K562 (cell line): ENCODE measurements at places on chromosomes 2 and 18. TPM values are rescaled to one million over a fixed set of nuclear protein-coding genes. Genes with fewer than 3 reads are reported as not detected.

The LIMS4 gene
- total RNA-seq = 0.55 and 0.74 TPM in 2 replicates

DNA sequence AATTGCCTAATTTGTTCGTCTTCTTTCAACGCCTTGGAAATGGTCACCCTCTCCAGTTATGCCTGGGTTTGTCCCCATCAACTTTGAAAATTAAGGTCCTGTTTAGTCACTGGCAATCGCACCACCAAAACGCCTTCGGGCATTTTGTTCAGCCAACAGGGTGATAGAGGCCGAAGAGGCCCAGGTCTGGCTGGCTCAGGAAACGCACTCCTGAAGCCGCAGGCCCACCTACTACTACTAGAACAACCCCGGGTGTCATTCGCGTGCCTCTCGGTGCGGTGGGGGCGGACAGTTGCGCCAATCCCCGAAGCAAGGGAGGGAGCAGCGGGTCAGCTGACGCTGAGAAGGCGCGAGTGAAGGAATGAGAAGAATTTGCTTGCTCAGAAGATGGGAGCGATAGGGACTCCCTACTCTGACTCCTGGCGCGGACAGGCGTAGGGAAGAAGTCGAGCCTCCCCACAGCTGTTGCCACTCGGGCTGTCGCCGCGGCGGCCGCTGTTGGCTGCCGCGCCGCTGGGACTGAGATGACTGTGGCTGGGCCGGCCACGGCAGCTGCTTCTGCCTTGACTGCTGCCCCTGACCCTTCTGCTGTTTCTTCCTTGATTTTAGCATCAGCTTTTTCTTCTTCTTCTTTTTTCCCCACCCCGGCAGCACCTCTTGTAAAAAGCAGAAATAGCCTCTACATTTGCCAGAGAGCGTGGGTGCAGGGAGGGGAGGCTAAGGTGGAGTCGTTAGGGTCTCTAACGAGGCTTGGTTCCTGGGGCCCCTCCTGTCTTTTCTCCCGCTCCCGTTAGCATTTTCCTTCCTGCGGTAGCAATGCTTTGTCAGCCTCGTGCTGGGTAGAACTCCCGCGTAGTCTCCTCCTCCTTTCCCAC, 387.6 kb downstream of the FIGN start:
- no peak for DNase-seq

- DNase-seq = no peak
These were observed 171.9 kb downstream of the GALNT1 start for GRCh38 chr18:35753306-35753910.

DNA sequence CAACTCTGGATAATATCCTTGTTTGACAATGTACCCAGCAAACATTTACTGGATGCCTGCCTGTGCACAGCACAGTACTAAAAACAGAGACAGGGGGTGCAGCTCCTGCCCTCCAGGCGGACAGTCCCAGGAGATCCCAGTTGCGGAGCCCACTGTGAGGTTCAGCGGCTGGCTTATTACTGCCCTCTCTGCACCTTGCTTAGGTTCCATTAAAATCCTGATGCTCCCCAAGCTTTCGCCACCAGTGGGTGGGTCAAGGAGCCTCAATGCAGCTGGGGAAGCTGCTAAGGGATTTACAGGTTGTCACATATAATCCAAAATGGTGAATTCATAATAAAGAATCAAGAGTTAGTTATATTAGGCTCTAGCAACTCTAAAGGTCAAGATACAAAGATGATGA, 38.3 kb downstream of the CRACDL start:
- no peak for DNase-seq

- DNase-seq = no peak
These were observed 89.0 kb upstream of the PNPT1 start for GRCh38 chr2:55782528-55783173.

GRCh38 chr2:68428126-68428525, 39.0 kb downstream of the FBXO48 start:
- no peak for DNase-seq

DNA sequence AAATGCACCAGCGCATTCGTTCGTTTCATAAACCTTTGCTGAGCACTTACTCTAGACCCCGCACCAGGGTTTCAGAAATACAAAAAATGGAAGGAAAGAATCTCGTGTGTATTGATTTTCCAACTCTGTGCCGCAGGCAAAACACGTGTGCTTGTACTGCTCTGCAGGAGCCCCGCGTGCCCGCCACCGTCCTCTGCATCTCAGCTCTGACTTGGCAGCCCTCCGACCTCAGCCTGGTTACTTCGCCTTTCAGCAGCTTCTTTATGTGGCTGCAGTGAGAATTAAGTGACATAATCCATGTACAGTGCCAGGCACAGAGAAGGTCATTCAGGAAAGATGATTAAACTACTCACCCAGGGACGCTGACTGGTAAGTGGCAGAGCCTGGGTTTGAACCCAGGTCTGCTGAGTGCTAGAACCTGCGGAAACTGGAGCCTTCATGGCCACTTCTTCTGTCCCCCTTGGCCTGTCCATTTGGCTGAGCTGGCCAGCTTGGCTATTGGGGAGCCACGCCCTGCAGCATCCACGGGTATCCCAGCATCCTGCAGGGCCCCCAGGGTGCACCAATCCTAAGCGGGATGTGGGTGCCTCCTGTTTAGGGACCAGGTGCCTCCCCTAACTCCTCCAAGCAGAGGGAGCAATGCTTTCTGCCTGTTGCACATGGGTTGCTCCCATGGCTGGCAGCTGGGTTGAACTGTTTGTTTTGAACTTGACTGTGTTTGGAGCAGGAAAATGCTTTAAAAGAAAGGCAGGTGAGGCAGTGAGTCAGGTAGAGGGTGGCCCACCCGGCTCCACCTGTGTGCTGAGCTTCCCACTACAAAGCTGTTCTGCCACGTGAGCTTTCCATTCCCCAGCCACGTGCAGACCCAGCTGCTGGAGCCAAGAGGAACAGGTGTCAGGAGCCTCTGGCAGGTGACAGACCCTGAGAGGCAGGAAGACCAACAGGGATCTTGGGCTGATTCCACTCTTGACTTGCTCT, 34.3 kb downstream of the INHBB start:
- DNase-seq = no peak

- no peak for DNase-seq
These were observed 132.8 kb upstream of the TMEFF2 start for GRCh38 chr2:192327576-192327975.

DNA sequence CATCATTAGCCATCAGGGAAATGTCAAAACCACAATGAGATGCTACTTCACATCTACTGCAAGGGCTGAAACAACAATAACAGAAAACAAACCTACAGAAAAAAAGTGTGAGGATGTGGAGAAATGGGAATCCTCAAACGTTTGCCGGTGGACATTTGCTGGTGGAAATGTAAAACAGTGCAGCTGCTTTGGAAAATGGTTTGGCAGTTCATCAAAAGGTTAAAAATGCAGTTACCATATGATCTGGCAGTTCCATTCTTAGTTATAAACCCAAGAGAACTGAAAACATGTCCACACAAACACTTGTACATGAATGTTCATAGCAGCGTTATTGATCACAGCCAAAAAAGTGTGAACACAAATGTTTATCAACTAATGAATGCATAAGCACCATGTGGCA, 44.2 kb downstream of the PROC start:
- no peak for DNase-seq

The POMC gene
- not detected in 2 replicates for total RNA-seq

DNA sequence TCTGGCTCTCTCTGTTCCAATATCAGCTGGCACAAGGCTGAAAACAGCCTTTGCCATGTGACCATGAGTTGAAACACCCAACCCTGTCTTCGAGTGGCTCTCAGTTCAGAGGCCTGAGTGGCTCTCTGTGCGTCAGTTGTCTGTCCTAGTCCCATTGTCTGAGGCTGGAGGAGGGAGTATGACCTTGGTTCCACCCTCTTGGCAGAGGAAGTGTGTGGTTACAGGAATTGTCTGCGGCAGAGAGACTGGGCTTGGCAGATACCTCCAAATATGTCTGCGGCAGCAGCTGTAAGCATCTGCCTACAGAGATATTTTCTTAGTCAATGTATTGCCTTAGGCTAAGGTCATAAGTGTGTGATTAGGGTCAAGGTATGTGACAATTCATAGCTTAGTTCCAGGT, 32.6 kb downstream of the CNGA3 start:
- DNase-seq = no peak

GRCh38 chr18:457140-457519, 43.4 kb downstream of the COLEC12 start:
- DNase-seq = no peak

The STAT4 gene
- total RNA-seq = 0.34 TPM in 1 of 2 replicates, not detected in the other

The KIAA2012 gene
- total RNA-seq = not detected in 2 replicates

The ABCB11 gene
- 0.18 and 0.25 TPM in 2 replicates for total RNA-seq

- peak; percentile 24 for DNase-seq
These were observed 114.8 kb downstream of the PLB1 start for GRCh38 chr2:28610583-28611201.

The VPS4B gene
- 14.3 and 14.7 TPM in 2 replicates for total RNA-seq

The TEKT4 gene
- 0.51 and 0.58 TPM in 2 replicates for total RNA-seq

- no peak for DNase-seq
These were observed 131.7 kb upstream of the PDE1A start for GRCh38 chr2:182558564-182558963.

- no peak for DNase-seq
These were observed 74.8 kb downstream of the NOL10 start for GRCh38 chr2:10614939-10615338.

GRCh38 chr2:98564541-98565132, 43.7 kb downstream of the COA5 start:
- no peak for DNase-seq

GRCh38 chr18:67730886-67731285, 214.4 kb upstream of the DSEL start:
- DNase-seq = no peak

- DNase-seq = no peak
These were observed 46.3 kb downstream of the SFT2D3 start for GRCh38 chr2:127747621-127748020.

The SERPINB7 gene
- total RNA-seq = not detected in 2 replicates

The STEAP3 gene
- total RNA-seq = 29.8 and 31.6 TPM in 2 replicates

DNA sequence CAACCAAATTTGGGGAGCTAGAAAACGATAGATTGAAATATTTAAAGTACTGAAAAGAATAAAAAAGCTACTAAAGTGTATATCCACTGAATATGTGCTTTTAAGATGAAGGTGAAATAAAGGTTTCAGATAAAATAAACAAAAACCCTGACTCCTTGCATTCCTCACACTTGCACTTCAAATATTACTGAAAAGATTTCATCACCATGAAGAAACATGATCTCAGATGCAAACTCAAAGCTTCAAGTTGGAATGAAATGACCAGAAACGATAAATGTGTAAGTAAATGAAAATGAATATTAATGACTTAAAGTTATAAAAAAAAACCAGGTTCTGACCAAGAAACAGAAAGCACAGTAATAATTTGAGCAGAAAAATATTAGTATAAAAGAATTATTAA, 1246.0 kb upstream of the ACVR2A start:
- no peak for DNase-seq

The FAM110C gene
- 0.04 TPM in 1 of 2 replicates, not detected in the other for total RNA-seq

DNA sequence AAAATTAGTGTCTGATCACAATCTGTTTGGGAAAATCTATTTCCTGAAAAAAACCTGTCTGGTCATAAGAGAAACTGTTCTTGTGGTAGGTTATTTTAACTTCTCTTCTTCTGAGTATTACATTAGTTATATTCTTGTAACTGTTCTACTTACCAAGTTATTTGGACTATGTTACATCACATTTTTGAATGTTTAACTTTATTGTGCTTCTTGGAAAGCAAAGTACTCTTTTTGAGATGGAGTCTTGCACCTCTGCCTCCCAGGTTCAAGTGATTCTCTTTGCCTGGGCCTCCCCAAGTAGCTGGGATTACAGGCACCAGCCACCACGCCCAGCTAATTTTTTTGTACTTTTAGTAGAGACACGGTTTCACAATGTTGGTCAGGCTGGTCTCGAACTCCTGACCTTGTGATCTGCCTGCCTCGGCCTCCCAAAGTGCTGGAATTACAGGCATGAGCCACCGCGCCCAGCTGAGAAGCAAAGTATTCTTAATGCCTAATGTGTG, 39.4 kb downstream of the AFTPH start:
- no peak for DNase-seq

GRCh38 chr2:27683390-27684071, 19.8 kb downstream of the SLC4A1AP start:
- peak; percentile 74 for DNase-seq

The RESP18 gene
- not detected in 2 replicates for total RNA-seq

DNA sequence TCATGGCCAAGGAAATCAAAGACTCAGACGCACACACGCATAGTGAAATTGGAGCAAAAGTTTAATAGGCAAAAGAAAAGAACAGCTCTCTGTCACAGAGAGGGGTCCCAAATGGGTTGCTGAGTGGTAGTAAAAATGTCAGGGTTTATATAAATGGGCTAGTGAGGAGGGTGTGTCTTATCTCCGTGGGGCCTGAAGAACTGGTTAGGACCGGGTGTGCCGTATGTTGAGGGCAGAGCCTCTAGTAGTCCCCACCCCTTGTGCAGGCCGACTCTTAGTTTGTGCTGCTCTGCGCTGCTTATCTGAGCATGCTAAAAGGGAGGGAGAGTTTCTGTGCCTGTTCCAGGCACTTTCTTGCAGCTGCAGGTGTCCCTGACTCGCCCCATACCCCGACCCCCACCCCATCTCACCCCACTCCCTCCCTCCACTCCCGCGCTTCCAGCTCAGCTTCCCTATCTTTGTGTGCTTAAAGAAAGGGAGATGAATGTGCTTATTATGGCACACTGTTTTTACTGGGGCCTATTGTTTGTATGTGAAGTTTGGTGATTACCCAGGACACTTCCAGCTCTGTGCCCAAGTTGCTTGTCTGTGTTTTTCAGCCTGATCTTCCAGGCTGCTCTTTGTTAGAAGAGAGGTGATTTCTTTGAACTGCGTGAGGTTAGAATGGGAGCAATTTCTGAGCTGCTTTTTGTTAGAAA, 167.4 kb downstream of the SPAG16 start:
- no peak for DNase-seq

DNA sequence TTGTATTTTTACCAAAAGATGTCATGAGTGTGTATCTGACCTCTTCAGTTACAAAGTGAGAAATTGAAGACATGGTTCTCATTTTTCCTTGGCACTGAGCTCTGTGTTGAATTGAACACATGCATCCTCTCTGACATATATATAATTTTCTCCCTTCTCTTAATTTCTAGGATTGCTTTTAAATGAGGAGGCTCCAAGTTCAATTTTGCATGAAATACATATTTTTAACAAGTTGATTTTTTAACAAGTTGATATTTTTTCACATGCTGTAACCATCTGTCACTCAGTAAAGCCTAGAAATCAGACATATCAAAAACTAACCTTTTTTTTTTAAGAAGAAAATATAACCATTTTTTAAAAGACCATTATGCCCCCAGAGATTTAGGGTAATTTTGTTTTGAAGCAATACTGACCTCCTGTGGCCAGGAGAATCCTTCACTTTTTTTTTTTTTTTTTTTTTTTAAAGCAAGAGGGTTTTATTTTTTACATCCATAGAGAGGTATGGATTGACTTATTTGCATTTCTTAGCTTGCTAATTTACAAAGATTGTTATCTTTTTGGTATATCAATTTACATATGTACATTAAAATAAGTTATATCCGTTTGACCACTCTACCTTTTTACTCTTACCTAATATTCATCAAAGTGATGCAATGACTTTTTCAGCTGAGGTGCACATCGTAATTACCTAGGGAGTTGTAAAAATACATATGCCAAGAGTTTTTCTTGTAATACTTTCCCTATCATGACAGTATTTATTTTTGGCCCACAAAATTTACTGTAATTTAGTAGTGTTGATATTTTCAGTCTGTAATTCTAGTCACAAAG, 161.8 kb downstream of the SOCS6 start:
- no peak for DNase-seq
